Lower leg skin (tissue), 4 donors: ENCODE measurements at places on chromosomes 3 and 15. TPM values are rescaled to one million over a fixed set of nuclear protein-coding genes. Genes with fewer than 3 reads are reported as not detected.

DNA sequence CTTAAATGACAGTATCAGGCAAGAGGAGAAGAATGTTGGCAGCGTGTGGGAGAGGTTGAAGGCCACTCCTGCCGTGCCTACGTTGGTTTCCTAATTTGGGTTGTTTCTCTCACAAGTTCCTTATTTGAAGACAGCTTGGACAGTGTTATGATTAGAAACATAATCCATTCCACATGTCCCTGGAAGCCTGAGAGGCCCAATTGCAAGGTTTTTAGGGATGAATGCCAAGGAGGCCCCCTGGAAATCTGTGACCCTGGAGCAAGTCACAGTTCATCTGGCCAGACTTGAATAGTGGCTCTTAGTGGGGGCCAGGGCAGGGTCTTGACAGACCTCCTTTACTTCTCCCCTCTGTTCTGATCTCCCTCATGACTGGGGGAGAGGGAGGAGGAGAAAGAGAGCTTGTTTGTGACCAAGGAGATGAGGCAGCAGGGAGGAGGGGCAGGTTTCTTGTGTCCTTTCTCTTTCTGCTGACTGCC, 584.4 kb upstream of the TBL1XR1 start:
- peak; percentile 66 for DNase-seq

- DNase-seq, result peak; percentile 51
Measured at GRCh38 chr3:65854606-65855304, 184.0 kb downstream of the MAGI1 start.

GRCh38 chr3:36124118-36124796, 256.0 kb upstream of the STAC start:
- no peak for DNase-seq

DNA sequence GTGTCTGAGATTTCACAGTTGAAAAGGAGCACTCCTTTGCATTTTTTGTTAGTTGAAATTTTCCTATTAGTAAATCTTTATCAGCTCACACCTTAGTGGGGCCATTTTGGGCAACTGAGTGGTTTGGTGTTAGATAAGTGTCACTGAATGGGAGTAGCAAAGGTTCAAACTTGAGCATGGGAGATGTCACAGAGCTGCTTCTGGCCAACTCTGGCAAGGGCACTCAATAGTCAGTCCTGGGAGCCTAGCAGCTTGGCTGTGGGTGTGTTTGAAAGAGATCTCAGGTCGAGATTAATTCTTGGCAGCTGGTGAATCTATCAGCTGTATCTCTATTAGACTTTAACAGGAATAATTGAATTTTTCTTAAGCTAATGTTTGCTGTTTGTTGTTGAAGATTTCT, 579.3 kb downstream of the EDEM1 start:
- no peak for DNase-seq

DNA sequence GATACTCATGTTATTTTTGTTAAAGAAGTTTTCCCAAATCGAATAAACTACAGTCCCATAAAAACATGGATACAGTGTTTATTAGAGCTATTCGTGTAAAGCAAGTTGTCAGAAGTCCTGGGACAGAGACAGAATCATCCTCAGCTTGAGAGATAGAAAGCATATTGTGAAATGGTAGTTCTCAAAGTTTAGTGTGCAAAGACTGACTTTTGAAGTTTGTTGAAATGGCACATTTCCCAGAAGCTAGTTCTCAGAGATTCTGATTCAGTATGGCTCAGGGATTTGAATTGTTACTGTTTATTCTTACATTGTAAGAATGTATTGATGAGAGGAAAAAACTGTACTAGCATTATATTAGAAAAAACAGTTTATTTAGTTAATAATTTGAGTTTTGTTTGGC, 22.1 kb downstream of the GABRR3 start:
- DNase-seq, result no peak

Gene HTD2
- total RNA-seq, result 13.1 TPM

Gene APBA2
- total RNA-seq, result 0.80 TPM
